ENCODE measurements at places on chromosomes 11 and 22.
A peak's percentile ranks its signal among the peaks of the same experiment; 100 is the strongest.

GRCh38 chr11:11293798-11294550 lies 59.1 kb downstream of the CSNK2A3 start:
- no peak for DNase-seq

- no peak for DNase-seq
These were observed 26.6 kb downstream of the TIMP3 start for GRCh38 chr22:32828150-32828549.

DNA sequence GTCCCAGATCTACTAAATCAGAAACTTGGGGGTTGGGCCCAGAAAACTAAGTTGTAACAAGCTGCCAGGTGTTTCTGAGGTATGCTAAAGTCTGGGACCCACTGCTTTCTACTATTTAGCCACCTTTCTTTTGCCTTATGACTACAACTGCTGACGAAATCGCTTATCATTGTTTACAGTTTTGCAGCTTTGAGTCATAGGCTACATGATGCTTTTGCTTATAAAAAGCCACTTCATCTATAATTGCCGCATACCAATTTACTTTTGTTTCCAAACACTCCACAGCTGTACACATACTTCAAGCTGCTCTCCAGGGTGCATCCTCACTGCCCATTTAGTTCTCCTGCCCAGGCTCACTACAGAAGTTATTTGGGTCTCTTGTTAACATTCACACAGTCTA lies 144.7 kb downstream of the ENTHD1 start:
- no peak for DNase-seq

GRCh38 chr11:74412321-74412720 lies 14.1 kb upstream of the PGM2L1 start:
- no peak for DNase-seq

DNA sequence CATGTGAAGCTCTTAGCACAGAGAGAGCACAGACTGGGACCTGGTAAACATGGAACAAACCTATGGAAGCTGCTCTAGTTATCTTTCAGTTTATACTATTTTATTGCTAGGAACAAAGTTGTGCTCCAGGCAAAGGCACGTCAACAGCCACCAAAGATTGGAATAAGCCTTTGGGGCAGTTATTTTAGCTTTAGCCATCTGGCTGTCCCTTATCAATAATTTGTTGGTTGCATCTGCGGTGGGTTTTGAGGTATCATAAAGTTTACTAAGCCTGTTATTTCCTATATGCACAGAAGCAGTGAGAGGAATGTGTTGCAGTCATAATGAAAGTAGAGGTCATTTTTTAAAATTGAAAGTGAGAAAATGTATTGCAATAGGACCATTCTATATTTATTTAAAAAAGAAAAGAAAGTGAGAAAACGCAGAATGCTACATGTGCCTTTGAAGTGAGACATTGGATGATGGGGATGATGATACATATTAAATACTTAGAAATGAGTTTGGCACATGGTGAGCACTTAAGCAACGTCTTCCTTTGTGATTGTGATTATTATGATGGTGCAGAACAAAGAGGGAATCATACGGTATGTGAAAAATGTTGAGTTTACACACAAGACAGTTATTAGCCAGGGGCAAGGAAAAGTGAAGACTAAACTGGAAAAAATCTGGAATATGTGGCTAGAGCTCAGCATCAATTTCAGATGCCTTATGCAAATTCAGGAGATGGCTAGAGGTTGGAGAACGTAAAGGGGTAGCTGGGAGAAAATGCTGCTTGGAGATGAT lies 58.3 kb downstream of the PRR5L start:
- no peak for DNase-seq

DNA sequence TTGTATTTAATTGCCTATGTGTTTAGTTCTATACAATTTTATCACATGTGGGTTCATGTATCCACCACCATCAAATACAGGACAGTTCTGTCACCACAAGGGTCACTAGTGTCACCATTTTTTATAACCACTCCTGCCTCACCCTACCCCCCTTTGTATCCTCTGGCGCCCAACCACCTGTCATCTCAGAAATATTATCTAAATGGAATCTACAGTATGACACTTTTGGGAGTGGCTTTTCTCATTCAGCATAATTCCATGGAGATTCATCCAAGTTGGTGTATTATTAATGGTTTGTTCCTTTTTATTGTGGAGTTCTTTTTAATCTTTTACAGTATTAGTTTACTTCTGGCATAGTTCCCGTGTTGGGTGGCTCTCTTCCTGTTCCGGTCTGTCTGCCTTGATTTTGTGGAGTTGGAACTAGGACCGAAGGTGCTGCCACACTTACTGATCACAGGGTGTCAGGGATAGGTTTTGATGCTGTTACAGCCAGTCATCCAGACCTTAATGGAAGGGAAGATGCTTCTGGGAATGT lies 58.5 kb downstream of the TNRC6B start:
- no peak for DNase-seq

DNA sequence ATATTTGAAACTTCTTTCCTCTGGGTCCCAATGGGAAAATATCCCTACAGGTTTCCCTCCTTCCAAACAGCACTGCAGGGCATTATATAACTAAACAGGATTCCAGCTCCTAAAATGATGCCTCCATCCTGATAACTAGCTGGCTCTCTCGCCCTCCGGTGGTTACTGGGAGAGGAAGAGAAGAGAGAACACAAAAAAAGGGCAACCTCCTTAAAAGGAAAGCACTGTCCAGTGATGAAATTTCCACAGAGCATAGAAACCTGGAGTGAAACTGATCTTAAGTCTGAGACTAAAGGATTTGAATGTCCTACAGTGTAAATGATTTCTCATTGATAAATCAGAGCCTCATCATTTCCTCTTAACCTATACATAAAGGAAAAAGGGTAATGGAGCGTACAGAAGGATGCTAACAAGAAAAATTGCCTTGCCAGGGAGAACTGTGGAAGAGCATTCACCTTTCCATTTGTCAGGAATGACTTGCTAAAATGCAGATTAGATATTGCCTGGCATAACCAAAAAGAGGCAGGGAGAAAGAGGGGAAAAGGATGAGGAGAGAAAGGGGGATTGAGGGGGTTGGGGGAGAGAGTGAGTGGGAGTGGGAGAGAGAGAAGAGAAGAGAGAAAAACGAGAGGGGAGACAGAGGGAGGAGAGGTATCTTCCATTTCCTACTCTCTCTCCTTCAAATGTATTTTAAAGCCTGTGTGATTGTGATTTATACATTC lies 121.3 kb downstream of the APOL5 start:
- DNase-seq: peak; percentile 5

DNA sequence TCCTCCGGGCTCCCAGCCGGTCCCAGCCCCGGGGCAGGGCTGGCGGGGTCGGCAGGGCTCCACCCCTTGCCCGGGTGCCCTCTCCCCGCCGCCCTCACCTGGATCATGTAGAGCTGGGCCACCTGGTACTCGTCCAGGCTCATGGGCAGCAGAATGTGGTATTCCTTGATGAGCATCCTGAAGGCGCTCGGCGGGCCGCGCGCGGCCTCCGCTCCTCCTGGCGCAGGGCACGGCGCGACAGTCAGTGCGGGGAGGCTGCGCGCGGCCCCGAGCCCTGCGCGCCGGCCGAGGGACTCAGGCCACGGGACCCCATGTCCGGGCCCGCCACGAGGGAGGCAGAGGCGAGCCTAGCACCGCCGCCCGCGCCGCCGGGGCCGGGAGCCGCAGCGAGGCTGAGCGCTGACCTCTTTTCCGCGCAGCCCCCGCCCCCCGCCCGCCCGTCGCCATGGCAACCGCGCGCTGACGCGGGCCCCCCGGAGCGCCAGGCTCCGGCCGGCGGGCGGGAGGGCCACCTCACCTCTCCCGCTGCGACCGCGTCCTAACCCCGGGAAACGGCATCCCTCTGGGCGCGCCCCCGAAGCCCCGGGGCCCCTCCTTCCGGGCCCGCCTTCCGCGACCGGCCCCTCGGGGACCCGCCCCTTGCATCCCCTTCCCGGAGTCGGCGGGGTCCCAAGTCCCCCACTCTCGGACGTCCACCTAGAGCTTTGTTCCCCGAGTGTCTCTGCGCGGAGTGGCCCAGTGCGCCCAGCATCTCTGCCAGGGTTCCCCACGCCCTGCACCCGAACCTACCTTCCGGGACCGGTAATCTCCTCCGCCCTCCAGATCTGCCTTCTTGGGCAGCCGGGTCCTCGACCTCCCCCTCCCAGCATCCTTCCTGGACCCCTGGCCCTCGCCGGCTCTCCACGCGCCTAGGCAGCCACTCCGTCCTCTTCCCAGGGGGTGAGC lies 886 bp downstream of the PITPNM1 start:
- peak; percentile 48 for DNase-seq

DNA sequence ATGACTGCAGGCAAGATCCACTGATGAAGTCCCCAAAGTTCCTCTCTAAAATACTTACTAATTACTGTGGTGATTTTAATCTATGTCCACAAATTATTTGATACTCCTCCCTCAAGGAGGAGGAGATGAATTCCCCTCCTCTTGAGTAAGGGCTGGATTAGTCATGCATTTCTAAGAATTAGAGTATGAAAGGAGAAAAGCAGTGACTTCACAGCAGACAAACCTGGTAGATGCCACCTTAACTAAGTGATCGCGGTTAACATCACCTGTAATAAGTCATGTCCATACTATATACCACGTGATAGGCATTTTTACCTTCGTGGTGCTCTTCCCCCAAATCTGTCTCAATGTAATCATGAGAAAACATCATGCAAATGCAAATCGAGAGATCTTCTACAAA lies 52.0 kb upstream of the TSPAN18 start:
- no peak for DNase-seq

- no peak for DNase-seq
These were observed 8.4 kb downstream of the OR9G4 start for GRCh38 chr11:56740107-56740506.

GRCh38 chr11:121489823-121490222 lies 37.1 kb upstream of the SORL1-AS1 start:
- DNase-seq: no peak

DNA sequence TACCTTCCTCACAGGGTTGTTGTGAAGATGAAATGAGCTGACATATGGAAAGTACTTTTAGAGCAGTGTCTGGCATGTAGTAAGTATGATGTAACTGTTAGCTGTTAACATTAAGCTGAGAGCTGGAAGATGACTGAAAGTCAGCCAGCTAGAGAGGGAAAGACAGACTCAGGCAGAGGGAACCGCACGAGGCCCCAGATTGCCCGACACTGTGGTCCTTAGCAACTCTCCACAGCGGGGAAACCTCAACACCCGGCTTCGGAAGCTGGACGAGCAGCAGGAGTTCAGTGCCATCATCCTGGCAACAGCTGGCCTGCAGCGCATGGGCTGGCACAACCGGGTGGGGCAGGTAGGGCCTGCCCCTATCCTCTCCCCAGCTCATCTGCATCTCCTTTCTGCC lies 6.5 kb downstream of the HMBS start:
- no peak for DNase-seq

- no peak for DNase-seq
These were observed 91.5 kb upstream of the BLID start for GRCh38 chr11:122207505-122207904.

GRCh38 chr22:46433318-46433717 lies 97.8 kb downstream of the TRMU start:
- DNase-seq: no peak

DNA sequence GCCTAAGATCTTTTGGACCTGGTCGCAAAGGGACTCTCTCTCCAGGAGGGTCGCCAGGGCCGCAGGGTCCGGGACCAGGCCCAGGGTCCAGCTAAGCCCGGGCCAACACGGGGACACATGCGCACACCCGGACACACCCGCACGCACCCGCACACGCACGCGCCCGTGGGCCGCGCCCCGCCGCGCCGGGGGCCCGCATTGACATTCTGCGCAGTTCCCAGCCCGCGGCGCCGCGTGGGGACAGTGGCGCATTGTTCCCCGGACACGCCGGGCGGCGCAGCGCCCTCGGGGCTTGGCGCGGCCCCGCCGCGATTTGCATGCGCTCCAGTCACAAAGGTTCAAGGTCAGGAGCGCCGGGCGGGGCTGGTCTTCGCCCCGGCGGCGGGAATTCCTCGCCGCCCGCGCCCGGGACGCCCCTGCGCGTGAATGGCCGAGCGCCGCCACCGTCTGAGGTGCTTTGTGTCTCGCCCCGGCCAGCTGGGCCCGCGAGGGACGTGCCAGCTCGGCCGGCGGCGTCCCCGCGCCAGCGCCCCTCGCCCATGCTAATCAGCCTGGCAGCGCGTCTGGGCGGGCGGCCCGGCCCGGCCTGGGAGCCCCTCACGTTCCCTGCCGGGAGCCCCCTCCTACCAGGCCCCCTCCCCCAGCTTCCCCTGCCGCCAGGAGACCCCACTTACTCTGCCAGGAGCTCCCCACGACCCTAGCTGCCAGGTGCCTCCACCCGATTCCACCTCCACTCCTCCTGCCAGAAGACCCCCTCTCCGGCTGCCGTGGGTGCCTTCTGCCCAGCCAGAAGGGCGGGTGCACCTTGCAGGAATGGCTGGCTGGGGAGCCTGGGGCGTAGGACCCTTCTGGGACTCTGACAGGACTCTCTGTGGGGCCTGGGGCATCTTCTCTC lies 50.5 kb upstream of the WNT7B start:
- DNase-seq: no peak

- DNase-seq: no peak
These were observed 1.7 kb upstream of the OR9G4 start for GRCh38 chr11:56750190-56750589.

DNA sequence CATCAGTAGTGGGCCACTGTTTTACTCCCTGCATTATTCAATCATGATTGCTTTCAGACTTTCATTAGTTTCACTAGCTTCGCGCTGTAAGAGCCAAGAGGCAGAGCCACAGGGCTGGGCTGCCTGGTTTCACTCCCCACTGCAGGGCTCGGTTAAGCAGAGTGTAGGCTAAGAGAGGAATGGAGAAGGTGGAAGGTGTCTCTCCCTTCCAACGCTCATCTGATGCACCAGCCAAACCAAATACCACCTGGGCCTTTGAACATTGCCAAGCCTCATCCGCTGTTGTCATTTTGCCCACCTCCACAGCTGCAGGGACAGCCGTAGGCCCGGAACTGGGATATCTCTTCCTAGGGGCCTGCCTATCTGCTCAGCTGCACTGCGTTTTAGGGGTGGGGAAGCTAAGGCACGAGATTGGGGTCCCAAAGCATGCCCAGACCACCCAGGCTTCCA lies 480 bp upstream of the SMARCB1 start:
- peak; percentile 40 for DNase-seq

DNA sequence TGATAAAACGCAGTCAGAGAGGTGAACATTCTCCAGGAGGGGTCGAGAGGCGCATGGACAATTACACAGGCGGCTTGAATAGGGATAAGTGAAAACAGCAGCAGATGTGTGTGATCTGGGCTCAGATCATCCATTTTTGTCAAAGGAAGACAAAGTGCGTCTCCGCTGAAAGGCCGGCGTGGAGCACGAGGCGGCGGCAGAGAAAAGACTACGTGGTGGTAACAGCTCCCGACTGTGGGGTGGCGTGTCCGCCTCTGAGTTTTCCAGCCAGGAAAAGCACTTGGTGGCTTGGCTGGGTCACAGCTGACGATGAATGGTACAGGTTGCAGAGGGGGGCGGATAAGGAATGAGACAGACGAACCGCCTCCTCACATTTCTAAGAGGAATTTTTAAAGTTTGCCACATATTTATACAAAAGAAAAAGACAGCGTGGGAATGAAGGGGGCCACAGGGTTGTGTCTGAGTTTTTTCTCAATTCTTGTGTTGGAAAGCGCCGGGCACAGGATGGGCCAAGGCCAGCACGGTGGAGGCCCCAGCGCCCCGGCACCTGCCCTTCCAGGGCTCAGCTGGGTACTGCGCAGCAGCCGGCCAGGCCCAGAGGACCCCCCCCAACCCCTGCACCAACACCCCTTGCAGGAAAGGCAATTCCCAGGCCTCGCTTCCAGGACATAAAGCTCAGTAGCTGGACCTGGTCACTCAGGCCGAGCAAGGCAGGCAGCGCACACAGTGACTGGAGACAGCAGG lies 80.4 kb downstream of the TRMU start:
- DNase-seq: no peak

GRCh38 chr22:19064354-19065054 lies 57.7 kb downstream of the DGCR2 start:
- no peak for DNase-seq

All from CD4-positive, alpha-beta T cell treated with Interleukin-17A for 4 hours (primary cell).